ENCODE measurements at places on chromosomes 16 and 17. TPM values are rescaled to one million over a fixed set of nuclear protein-coding genes. Genes with fewer than 3 reads are reported as not detected.

TMEM92 gene
- 0.07 TPM for total RNA-seq

DNA sequence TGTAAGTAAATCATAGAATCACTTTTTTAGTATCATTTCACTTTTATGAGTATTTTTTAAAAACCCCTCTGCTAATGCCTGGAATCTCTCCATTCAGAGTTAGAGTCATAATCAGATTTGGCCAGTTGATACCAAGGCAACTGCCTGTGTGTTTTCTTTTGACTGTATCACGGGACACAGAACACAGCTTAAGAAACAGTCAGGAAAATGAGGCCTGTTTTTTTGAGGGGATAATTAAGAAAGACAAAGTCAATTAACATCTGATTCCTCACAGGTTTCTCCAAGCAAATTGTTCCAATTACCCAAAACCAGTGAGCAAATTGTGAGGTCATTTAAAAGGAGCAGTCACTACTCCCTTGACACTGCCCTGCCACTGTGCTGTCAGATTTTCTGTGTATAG lies 944.5 kb upstream of the SOX9 start:
- no peak for DNase-seq

GRCh38 chr16:20803192-20803560 lies 3.1 kb downstream of the ERI2 start:
- DNase-seq, result no peak

DNA sequence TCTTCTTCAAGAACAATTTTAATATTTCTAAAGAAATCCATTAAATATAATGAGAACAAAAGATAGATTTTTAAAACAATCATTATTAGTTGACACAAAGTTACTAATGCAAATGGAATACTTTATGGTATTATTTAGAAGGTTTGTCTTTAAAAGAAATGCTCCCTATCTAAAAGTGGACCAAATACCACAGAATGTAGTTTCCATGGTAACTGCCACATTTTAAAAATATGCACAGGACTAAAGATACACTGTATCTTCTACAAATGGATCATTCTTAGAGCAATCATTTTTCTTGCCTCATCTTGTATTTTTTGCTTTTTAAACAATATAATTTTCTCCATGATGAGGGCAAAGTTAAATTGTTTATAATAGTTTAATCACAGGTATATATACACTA lies 296.0 kb downstream of the CEP112 start:
- DNase-seq, result no peak

GRCh38 chr16:84532291-84532724 lies 27.8 kb upstream of the MEAK7 start:
- DNase-seq, result no peak

DNA sequence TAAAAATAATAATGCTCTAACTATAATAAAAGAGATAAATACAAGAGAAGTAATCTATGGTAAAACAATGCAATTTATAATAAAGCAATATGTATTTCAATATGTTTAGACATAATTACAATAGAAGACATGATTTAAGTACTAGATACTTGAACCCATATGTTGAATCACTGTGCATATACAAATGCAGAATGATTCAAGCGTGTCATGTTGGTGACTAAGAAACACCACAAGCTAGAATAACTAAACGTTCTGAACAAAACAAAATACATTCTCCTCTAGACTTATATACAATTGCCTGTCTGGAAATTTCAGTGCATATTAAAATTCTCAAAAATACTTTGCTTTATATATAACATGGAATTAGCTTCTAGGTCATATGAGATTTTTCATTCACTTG lies 11.2 kb downstream of the TADA2A start:
- DNase-seq, result no peak

DNA sequence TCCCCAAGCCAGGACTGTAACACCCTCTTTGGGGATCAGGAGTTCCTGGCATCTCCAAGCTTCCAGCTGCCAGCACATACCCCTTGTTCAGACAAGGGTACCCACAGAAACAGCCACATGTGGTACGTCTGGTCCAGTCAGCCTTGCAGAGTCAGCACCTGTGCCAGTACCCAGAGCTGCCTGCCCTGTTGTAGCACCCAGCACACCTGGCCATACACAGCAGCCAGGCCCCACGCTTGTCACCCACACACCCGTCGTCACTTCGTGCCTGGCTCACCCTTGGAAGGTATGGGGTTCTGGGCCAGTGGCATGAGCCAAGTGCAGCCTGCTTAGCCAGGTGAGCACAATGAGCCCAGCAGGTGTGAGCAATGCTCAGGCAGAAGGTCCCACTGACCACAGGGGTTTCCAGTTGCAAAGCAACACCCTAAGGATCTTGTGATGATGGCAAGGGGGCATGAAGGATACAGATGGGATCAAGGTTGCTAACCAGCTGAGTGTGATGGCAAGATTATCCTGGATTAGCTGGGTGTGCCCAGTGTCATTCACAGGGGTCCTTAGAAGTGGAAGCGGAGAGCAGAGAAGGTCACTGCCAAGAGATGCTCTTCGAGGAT lies 202.3 kb downstream of the CPPED1 start:
- DNase-seq, result no peak

ZNRF1 gene
- total RNA-seq, result 40.9 TPM

DNA sequence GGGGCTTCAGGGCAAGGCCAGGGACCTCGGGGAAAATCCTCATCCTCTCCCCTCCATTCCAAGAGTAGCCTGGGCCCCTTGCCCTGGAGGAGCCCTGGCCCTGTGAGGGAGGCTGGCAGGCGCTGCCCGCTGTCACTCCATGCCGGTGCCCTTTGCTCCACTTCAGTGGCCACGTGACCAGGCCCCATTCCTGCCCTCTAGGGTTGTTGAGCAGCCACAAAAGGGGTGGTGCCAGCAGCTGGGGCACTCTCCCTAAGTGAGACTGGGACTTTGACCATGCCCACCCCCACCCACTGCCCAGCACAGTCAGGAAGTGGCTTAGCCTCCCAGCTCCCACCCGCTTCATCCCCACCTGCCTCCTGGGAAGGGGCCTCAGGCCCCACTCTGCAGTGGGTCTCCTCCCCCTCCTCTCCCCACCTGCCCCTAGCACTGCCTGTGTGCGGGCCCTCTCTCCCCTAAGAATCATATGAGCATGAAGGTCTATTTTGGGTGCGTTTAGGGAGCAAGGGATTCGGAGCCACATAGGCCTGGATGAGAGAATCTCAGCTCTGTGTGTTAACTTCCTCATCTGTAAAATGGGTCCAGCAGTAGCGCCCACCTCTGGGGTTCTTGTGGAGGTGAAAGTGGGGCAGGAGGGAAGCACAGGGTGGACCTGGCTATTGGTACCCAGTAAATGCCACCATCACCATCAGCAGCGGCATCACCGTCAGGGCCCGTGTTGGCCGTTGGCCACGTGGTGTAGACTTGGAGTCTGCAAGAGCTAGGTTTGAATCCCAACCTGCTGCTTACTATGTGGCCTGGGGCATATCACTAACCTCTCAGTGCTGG lies 7.2 kb downstream of the PDK2 start:
- DNase-seq, result no peak

- no peak for DNase-seq
These were observed 15.4 kb downstream of the PHF12 start for GRCh38 chr17:28935744-28936460.

- no peak for DNase-seq
These were observed 47.9 kb downstream of the COPRS start for GRCh38 chr17:31811101-31811500.

AGRP gene
- not detected for total RNA-seq

GRCh38 chr17:44385287-44386181 lies 3.9 kb downstream of the ITGA2B start:
- peak; percentile 95 for DNase-seq

DNA sequence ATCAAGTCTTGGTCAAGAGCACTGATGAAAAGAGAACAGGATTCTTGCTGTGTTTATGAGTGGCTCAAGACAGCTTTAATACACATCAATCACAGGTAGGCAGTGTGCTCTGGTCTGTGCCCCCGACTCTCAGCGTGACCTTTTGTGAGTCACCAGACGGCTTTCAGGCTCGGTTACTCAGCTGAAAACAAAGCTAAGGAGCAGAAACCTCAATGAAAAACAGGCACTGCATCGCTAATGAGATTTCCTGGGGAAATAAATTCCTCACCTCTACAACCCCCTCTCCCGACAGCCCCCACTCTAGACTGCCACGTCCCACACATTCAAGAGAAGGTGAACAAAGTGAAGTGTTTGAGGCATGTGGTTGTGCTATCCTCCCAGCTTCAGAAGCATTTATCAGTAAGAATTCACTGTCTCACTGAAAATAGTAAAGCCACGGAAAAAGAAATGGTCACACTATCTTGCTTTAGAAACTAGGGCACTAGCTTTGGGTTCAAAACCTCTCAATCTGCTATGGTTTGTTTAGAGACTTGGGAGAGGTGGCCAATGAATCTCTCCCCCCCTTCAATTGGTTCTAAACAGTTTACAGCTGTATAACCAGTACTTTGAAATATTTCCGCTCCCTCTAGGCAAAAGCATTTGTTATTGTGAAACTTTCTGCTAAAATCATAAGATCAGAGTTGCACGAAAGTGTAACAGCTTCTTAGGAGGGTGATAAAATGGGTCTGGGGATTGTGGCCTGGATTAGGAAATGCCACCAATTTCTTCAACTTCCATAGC lies 199.5 kb upstream of the PMFBP1 start:
- DNase-seq, result no peak

DNA sequence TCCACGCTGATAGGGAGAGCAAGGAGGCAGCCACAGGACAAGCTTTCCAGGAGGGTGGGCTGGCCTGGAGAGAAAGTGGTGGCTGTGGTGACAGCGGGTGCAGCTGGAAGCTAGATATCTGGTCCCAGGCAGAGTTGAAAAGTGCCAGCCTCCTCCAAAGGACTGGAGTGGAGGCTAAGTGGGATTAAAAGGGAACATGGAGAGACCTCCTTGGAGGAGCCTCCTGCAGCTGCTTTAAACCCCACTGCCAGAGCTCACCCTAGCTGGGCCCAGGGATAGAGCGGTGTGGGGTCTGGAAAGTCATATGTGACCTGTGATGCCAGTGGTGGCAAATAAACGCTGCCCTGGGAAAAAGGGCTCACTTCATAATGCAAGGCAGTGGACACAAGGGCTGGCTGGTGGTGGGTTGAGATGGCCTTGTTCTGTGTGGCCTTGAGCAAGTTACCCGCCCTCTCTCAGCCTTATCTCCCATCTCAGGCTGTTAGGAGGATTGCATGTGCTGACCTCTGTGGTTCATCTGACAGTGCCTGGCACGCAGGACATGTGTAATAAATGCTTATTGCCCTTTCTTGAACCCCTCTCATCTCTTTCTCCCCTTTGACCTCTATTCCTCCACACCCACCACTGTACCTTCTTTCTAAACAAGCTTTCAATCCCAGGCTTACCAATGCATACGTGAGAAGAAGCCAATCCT lies 61.0 kb upstream of the LGALS9 start:
- DNase-seq, result no peak

DNA sequence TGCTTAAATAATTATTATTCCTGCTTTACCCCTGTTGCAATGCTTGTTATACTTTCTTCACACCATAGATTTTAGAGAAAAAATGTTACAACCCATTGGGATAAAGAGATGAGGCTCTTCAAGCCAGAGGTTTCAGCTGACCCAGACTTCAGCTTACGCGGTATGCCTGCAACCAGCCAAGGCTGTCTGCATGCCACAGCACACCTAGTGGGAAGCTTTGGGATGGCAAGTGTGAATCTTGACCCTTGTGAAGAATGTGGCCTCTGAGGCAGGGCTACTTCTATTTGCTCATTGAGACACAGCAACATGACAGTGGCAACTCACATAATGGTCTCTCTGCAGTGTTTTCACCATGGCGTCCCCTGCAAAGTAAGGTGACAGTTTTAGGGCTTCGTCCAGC lies 193.9 kb upstream of the PIRT start:
- no peak for DNase-seq

DNA sequence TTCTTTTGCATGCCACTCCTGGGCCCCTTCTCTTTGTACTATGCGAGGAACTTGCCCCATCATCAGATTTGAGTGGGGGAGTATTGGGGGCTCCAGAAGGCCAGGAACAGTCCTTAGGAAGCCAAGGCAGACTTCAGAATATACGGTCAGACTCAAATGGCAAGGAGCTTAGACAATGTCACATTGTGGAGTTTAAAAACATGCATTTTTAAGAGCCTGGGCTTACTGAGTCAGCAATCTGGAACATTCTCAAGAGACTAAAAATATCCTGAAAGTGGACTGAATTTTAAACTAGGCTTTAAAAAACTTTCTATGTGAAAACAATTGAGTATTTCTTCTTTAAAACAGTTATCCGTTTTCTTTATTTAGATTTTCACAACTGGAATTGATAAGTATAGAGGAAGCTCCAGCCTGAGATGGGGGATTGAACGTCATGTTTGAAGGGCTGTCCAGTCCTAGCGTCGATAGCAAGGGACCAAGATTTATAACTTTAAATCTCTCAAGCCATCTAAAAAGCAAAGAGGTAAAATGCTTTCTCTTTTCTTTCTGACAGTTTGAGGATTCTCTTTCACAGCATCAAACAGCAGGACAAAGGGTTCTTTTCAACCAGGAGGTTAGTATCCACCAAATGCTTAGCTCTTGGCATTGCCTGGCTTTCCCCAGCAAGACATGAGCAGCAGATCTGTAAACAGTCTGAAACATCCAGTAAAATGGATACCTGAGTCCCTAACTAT lies 45.8 kb upstream of the CDRT4 start:
- no peak for DNase-seq

DNA sequence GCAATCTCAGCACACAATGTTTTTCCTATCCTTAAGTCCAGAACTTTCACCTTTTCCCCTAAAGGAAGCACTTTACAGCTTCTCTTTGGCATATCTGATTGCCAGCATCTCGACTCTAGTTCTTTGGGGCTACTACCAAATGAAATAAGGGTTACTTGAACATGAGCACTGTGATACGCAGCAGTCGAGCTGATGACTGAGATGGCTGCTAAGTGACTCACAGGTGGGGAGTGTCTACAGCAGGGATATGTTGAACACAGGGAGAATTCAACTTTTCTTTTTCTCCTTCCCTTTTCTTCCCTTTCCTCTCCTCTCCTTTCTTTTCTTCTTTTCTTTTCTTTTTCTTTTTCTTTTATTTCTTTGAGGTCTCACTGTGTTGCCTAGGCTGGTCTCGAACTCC lies 334.8 kb downstream of the MAF start:
- peak; percentile 56 for DNase-seq

GRCh38 chr17:8103549-8103948 lies 14.8 kb downstream of the ALOXE3 start:
- DNase-seq, result no peak

GRCh38 chr16:75238853-75239541 lies 12.4 kb downstream of the BCAR1 start:
- no peak for DNase-seq

GRCh38 chr16:30053376-30054015 lies 12.1 kb upstream of the ALDOA start:
- DNase-seq, result no peak

DNA sequence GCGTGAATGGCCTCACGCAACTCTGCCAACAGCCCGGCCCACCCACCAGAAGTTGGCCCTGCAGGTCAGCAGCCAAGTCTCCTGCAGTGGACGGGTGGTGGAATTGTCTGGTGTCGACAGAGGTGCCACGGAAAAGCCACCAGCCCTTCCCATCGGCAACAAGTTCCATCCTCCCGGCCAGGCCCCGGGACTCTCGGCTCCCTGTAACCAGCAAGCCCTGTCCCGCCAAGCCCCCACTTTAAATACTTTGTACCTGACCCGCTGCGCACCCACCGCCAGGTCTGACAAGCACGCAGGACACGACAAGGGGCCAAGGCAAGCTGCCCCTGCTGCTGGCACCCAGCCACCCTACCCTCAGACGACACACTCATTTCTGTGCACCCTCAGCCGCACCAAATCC lies 100.8 kb downstream of the RBFOX3 start:
- no peak for DNase-seq

RNF222 gene
- not detected for total RNA-seq

All from activated CD4-positive, alpha-beta memory T cell treated with anti-CD3 and anti-CD28 coated beads for 36 hours (primary cell).